BJ (cell line): ENCODE measurements at places on chromosomes 12 and 14. TPM values are rescaled to one million over a fixed set of nuclear protein-coding genes. Genes with fewer than 3 reads are reported as not detected.

The GPR132 gene
- polyA plus RNA-seq = 0.06 and 0.13 TPM in 2 replicates

GRCh38 chr12:3087758-3088650, 10.8 kb downstream of the TSPAN9 start:
- no peak for DNase-seq

The EGLN3 gene
- polyA plus RNA-seq = 0.15 and 0.47 TPM in 2 replicates

GRCh38 chr14:102951034-102951433, 28.6 kb downstream of the AMN start:
- no peak for DNase-seq

GRCh38 chr14:33782923-33783322, 168.0 kb downstream of the EGLN3 start:
- DNase-seq = no peak

- DNase-seq = no peak
Observed at GRCh38 chr14:70289138-70289537, 70.3 kb downstream of the COX16 start.

The PLCZ1 gene
- polyA plus RNA-seq = not detected in 2 replicates

The SNAPC1 gene
- 6.2 and 15.3 TPM in 2 replicates for polyA plus RNA-seq

DNA sequence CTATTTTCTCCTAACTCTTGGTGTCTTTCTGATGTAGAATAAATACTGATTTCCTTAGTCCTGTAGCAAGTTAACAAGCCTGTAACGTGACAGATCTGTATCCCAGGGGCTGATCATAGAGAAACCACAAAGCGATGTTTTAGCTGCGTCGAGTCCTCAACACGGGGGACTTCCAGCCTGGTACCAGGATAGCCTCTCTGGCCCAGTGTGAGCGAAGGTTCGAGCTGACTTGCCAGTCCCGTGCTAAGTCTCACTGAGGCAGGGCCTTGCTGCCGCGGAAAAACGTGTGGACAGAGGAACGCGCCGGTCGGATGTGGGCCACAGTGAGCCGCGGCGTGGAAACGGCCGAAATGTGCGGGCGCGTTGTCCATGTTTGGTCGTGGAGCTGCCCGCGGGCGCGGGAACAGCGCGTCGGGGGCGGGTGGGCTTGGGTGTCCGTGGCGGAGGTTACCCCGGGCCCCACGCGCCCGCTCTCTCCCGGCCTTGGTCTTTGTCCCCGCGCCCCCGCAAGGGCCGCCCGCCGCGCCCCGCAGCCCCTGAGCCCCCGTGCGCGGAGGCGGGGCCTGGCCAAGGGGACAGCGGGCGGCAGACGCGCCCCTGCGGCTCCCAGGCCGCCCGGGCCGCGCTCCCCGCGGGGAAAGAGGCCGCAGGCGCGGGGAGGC, 531 bp upstream of the EML1 start:
- no peak for DNase-seq

GRCh38 chr14:61188978-61189808, 91.9 kb downstream of the TMEM30B start:
- no peak for DNase-seq

GRCh38 chr14:95944462-95944861, 67.8 kb downstream of the TUNAR start:
- DNase-seq = no peak

GRCh38 chr12:104339663-104340062, 36.1 kb downstream of the EID3 start:
- DNase-seq = no peak

DNA sequence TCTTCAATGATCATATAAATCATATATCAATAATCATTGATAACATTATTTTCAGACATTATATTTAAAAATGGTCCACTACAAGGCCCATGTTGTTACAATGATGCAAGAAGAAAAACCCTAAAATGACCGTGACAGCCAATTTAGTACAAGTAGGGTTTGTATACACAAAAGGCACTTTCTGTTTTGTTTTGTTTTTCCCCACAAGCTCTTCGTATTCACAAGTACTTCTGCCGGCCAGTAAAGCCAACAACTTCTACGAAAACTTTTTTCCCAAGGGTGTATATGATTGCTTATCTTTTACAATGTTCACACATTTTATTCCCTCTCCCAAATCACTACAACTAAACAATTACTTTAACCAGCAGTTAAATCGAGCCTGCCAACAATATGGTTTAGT, 9.6 kb downstream of the PTPRB start:
- DNase-seq = no peak

- no peak for DNase-seq
Observed at GRCh38 chr14:54901380-54902142, 1.1 kb downstream of the GCH1 start.

GRCh38 chr12:132646850-132647249, 28.3 kb downstream of the P2RX2 start:
- no peak for DNase-seq

The TAS2R13 gene
- polyA plus RNA-seq = 0.10 TPM in 1 of 2 replicates, not detected in the other

- DNase-seq = no peak
Observed at GRCh38 chr12:57090924-57091637, 2.2 kb downstream of the NAB2 start.

The TCL1B gene
- not detected in 2 replicates for polyA plus RNA-seq

- no peak for DNase-seq
Observed at GRCh38 chr14:73238424-73238852, 1.1 kb downstream of the PAPLN start.
